Stimulated activated CD4-positive, alpha-beta T cell treated with anti-CD3 and anti-CD28 coated beads, Interleukin-1b, Interleukin-23, amount 100 ng/mL, for 1 hour (primary cell): ENCODE measurements at places on chromosomes 12 and 14.

- no peak for DNase-seq
Observed at GRCh38 chr12:3329361-3329760, 161.6 kb upstream of the PRMT8 start.

DNA sequence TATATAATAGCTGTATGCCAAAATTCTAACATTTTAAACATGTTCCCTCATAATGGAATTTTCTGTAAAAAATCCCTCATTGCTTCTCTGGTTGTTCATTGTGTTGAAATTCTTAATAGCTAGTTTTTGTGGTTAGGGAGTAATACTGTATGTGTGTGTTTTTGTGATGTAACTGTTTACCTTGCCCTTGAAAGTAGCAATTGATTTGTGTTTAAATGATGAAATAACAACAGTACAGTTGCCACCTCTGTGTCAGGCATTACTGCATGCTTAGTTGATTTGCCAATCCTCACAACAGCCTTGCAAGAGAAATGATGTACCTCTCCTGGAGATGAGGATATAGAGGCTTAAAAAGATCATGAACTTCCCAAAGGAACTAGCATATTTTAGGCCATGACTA is 94.9 kb downstream of the DAAM1 start:
- no peak for DNase-seq

DNA sequence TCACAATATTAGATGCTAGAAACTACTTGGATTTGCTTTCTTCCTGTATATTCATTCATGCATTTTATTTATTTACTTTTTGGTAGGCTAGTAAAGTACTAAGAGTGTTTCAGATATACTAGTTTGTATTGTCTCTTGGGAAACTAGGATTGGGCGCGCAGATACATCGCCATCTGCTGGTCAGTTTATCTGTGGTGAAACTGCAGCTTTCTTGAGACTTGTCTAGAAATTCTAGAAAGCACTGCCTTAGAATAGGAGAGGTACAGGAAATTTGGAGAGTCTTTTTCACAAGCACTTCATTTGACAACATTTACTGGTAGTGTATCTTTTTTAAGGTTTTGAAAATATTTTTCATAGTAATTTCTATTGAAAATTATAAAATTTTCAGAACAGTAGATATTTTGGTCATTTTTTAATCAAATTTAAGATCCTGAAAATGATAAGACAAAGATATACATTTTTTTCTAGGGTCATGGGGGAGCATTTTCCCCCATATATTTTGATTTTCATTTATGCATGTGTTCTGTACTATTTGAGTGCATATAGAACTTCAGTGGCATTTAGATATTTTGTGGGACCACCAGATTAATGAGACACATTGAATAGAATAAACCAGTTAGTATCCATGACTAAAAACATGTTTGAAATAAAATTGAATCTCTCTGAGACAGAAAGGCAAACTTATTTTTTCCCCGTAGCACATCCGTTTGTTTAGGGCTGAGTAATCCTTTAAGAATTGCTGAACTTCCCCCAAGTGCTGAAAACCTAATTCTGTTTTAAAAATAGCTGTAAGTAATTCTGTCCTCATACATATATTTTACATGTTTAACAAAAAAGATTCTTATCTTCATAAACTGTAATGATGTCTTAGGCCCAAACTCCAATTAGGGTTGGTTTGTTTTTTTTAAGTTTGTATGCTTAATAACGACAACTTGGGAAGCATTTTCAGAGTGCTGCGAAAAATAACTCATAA is 44.5 kb downstream of the SLC38A6 start:
- no peak for DNase-seq

DNA sequence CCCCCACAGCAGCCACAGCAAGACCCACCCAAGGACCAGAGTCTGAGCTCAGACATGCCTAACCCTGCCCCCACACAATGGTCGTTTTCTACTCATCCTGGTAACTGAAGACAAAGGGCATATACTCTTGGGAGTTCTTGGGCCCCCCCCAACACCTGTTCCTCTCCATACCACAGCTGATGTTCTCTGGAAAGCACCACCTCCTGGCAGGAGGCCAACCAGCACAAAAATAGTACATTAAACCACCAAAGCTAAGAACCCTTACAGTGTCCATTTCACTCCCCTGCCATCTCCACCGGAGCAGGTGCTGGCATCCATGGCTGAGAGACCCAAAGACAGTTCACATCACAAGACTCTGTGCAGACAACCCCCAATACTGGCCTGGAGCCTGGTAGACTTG is 80.6 kb upstream of the DAAM1 start:
- no peak for DNase-seq

DNA sequence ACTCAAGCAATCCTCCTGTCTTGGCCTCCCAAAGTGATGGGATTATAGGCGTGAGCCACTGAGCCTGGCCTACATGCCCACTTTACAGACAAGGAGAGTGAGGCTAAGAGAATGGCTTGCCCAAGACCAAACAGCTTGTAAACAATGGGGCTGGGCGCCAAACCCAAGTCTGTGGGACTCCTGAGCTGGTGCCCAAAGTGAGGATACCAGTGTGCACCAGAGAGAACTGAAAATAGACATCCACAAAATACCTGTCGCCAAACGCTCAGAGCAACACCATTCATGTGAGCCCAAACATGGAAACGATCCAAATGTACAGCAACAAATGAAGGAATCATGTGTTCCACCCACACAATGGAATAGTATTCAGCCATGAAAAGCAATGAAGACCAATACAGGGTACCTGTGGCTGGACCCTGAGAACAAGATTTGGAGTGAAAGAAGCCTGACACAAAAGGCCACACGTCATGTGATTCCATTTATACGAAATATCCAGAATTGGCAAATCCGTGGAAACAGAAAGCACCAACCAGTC is 38.2 kb downstream of the CCNK start:
- no peak for DNase-seq

DNA sequence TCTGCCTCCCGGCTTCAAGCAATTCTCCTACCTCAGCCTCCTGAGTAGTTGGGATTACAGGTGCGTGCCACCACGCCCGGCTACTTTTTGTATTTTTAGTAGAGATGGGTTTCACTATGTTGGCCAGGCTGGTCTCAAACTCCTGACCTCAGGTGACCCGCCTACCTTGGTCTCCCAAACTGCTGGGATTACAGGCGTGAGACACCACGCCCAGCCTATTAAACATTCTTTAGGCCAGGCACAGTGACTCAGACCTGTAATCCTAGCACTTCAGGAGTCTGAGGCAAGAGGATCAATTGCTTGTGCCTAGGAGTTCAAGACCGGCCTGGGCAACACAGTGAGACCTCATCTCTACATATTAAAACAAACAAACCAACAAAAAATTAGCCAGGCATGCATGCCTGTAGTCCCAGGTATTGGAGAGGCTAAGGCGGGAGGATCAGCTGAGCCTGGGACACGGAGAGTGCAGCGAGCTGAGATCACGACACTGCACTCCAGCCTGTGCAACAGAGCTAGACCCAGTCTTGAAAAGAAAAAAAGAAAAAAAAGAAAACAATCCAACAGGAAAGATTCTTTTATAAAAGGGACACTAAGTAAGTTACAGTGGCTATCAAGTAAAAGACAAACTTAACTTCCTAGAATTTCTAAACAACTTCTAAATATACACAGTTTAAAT is 70.2 kb downstream of the HECTD1 start:
- no peak for DNase-seq

DNA sequence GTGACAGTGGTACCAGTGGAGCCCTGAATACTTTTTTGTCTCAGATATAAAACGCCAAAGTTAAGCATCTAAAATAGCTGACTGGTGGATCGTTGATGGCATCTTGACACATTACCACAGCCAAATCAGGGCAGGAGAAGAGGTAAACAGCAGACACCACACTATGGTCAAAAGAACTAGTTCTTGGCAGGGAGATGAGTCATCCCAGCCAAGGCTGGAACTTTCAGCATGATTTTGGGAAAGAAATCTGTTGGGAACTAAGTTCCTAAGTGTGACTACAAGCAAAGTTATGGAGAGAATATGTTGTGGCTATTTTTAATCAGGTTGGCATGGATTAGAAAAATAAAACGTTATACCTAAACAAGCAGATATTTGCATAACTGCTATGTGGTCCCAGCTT is 36.9 kb downstream of the LGR5 start:
- DNase-seq = no peak

- DNase-seq = no peak
Observed at GRCh38 chr12:13570005-13570694, 373.6 kb downstream of the EMP1 start.

- DNase-seq = no peak
Observed at GRCh38 chr12:68036642-68037041, 47.4 kb downstream of the IFNG-AS1 start.

DNA sequence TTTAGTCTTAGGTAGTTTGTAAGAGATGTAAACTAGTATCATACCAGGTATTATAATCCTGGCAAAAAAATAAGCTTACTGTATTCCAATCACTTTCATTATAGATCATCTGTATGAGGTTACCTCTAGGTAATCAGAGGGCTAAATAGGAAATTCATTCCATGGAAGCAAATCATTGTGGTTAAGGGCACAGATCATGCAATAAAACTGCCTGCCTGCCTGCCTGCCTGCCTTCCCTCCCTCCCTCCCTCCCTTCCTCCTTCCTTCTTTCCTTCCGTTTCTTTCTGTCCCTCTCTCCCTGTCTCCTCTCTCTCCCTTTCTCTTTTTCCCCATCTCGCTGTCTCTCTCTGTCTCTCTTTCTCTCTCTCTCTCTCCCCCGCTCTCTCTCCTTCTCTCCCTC is 3.2 kb upstream of the CLEC9A start:
- DNase-seq = no peak

- no peak for DNase-seq
Observed at GRCh38 chr12:51205350-51205749, 12.5 kb downstream of the POU6F1 start.

- DNase-seq = no peak
Observed at GRCh38 chr12:113134521-113134951, 1.0 kb downstream of the RASAL1 start.

DNA sequence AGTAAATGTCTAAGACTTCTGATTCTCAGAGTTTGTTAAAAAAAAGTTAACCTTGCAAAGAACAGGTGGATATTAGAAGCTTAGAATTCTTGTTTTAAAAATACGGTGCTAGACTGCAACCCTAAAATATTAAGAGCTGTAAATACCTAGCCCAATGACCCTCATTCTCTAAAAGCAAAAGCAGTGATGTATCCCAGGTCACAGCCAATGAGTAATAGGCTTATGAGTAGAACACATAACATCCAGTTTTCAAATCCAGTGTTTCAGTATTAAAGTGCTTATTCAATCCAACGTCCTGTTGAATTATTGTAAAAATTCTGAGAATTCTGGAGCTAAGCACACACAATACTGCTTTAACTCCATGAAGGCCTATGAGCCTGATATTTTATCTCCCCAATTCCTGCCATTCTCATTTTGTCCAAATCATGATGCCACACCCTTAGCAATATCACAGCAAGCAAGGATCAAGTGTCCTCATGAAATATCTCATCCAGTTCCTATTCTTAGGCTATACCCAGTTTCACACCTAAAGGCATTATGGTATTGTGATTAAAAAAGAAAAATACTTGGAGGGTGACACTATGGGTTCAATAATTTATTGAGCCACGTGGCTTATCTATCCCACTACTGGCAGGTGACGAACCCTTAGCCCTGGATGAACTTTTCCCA is 15.3 kb upstream of the ARID4A start:
- no peak for DNase-seq

DNA sequence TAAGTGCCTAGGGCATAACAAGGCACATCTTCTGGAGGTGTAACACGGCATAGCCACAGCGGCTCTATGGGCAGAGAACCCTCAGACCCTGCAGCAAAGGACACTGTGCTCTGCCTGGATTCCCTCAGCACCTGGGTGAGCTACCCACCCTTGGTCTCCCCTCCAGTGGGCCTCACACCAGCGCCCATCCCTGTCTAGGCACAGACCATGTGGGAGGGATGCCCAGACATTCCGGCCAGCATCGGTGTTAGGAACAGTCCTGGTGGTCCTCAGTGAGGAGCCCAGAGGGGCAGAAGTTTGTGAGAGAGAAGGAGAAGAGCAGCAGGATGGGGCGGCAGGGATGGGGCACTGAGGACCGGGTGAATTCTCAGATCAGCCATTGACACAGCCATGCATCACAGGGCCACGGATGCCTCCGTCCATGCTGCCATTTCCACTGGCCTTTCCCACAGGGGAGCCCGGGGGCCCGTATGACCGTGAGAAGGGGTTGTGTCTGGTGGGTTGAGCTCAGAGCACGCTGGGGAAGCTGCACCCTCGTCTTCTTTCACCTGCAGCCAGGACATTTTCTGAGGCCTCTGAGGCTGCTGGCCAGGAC is 282.7 kb upstream of the SFSWAP start:
- no peak for DNase-seq

DNA sequence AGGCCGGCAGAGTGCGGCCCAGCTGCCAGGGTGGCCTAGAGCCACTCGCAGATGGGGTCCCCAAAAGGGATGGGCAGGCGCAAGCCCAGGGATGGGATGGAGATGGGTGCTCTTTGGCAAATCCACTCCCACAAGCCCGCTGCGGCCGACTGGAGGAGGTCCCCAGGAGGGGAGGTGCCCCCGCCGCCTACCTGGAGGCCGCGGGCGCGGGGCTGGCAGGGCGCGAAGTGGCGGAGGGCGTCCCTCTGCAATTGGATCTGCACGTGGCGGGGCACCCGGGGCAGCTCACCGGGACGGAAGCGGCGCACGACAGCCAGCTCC is 730 bp downstream of the PPP1R3E start:
- DNase-seq = no peak

DNA sequence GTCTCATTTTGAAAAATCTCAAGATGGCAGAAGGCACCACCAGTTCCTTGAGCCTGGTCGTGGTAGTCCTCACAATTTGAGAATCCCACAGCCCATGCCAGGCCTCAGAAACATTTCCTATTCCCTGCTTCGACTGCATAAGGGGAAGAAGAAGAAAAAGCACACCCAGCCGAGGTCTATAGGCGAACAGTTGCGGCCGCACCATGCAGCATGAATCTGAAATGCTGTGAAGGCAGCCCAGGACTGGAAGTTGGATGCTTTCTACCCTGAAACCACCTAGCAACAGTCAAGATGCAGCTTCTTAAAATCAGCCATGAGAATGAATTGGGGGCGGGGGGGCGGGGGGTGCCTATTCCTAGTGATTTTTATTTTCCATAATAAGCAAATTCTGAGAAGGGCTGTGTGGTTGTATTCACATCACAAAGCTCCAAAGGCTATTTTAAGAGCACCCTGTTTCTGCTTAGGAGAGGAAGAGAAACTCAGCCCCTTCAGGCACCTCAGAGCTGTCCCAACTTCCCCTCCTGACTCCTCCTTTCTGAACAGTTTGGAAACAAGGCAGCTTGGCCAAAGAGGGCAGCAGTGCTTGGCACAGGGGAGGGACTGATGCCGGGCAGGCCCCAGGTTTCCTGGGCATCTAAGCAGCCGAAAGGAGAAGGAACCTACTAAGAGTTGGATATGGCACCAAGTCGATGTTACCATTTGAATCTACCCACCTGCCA is 172.5 kb upstream of the FOXN3 start:
- DNase-seq = no peak

- DNase-seq = no peak
Observed at GRCh38 chr14:47863441-47863840, 188.0 kb upstream of the MDGA2 start.
